ENCODE measurements at places on chromosomes 1 and 21.

GRCh38 chr1:38424677-38425076 is 378.1 kb upstream of the POU3F1 start:
- no peak for DNase-seq

GRCh38 chr1:117093870-117094621 is 27.5 kb downstream of the TRIM45 start:
- DNase-seq: no peak

DNA sequence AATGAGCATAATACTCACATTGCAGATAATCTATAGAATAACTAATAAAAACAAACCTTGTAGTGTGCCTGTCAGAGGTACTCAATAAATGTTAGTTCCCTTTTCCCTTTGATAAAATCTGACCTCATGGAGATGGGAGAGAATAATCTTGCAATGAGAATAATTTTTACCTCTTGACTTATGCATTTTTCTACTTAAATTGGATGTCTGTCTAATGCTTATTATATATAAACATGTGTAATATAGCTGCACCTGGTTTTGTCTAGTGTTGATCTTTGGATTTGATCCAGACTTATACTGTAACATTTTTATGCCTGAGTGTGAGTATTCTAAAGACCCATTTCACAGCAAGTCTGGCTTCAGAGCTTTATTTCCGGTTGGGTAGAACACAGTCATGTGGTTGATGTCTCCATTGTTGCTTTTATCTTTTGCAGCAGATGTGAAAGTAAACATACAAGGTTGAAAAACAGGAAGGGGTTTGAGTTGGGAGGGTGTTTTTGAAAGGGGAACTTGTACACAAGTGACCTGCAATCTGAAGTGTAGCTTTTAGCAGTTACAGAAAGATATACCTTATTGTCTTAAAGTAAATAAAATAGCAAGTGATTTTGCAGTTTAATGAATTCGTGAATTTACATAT is 12.4 kb downstream of the EPB41 start:
- no peak for DNase-seq

- no peak for DNase-seq
Measured at GRCh38 chr1:234869182-234870019, 259.2 kb downstream of the TOMM20 start.

- no peak for DNase-seq
Measured at GRCh38 chr1:217149791-217150190, 426.6 kb upstream of the ESRRG start.

- DNase-seq: no peak
Measured at GRCh38 chr1:20107351-20107750, 12.0 kb downstream of the PLA2G2D start.

DNA sequence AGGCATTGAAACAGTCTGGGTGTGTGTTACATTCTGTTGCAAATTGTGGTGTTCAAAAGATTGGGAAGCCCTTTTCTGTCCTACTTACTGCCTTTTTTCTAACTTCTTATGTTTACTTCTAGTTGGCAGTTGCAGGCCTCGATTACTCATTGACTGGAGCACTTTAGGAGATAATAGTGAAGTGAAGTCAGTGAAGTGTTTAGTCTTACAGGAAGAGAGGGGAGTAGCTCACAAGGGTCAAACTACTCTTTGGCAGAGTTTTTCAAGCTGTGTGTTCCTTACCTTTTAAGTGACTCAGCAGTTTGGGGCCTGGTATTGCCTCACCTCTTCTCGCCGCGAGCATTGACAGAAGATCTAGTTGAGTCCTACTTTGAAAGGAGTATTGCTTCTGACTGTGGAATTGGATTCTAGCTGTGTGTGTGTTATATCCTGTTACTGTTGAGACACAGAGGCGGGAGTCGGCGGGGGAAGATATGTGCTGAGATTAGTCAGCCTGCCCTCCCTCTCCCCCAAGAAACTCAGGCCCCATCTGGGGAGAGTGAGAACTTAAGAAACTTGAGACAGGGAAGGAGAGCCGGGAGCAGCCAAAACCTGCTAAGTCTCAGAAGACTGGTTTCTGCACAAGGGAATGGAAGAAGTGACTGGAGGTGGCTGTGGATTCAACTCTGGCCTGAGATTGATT is 19.3 kb downstream of the AHCYL1 start:
- DNase-seq: no peak

DNA sequence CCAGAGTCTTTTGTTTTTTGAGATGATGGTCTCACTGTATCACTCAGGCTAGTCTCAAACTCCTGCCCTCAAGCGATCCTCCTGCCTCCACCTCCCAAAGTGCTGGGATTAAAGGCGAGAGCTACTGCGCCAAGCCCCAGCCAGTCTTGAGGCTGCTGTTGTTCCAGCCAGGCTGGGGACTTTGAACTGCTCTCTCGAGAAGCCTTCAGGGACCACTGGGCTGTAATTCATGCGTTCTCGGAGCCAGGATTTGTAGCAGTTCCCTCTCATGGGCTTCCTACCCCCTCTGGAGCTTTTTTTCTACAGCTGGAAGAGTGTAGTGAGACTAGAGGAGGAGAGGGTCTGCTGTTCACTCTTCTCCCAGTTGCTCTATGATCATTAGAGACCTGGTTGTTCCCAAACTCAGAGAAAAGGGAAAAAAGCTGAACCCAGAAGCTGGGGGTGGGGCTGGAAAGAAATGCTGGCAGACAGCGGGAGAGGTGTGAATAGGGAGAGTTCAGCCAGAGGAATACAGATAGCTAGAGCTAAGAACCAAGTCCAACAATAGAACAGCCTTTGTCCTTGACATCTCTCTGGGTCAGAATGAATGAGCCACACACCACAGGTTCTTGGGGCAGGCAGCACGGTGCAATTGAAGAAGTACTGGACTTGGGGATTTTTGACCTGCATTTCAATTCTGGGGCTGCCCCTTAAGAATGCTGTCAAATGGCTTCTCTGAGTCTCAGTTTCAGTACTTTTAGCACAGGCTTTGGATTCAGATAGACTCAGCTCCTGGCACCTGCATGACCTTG is 13.2 kb upstream of the SLC41A1 start:
- DNase-seq: no peak

- no peak for DNase-seq
Measured at GRCh38 chr1:203239081-203239480, 9.6 kb upstream of the CHIT1 start.

DNA sequence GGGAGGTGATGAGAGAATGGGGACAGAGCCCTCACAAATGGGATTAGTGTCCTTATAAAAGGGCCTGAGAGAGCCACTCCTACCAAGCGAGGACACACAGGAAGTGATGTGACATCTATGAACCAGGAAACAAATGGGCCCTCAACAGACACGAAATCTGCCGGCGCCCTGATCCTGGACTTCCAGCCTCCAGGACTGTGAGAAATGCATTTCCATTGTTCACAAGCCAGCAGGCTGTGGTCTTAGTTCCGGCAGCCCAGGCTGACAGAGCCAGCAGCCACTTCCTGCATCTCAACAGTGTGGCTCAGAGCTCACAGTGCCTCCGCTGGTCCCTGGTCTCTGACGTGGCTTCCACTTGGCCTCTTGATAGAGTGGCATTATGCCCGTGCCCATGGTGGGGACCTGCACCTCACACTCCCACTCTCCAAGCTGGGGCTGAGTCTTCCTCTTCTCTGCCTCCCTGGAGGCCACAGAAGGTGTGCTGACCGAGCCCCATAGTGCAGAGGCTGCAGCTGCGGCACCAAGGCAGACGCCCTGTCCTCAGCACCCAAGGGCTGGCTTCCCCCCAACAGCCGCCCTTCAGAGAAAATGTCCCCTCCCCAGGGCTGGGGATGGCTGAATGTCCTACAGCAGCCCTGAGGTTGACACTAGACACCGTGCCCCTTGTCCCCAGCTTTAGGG is 44.9 kb downstream of the ACOT7 start:
- no peak for DNase-seq

- no peak for DNase-seq
Measured at GRCh38 chr1:235073968-235074522, 54.6 kb downstream of the TOMM20 start.

GRCh38 chr1:58248791-58249190 is 297.7 kb downstream of the OMA1 start:
- no peak for DNase-seq

GRCh38 chr1:5643360-5644107 is 348.7 kb downstream of the NPHP4 start:
- no peak for DNase-seq

DNA sequence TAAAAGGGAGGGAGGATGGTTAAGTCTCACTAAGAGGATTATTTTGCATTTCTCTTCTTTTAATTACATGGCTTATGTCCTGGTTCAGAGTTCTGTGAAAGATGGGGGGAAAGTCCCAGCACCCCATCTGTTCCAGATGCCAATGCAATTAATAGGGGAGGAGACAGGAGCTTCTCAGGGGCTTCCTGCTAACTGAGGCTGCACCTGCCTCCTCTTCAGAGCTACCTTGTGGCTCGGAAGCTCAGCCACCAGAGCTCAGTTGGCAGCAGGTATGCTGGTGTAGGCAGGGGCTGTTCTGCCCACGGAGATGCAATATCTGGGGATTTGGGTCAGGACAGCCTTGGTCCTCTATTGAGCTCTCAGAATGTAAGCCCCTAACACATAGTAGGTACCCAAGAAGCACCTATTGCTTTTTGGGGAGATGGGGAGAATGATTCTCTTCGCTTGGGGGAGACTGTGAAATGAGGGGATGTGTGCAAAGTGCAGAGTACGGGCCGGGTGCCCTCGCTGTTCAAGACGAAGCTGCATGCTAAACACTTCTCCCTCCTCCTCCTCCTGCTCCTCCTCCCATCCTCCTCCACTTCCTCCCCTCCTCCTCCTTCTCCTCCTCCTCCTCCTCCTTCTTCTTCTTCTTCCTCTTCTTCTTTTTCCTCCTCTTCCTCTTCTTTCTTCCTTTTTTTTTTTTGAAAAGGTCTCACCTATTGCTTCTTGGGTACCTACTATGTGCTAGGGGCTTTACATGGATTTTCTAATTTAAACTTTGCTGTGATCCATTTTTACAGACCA is 279.0 kb downstream of the PTPRU start:
- DNase-seq: no peak

DNA sequence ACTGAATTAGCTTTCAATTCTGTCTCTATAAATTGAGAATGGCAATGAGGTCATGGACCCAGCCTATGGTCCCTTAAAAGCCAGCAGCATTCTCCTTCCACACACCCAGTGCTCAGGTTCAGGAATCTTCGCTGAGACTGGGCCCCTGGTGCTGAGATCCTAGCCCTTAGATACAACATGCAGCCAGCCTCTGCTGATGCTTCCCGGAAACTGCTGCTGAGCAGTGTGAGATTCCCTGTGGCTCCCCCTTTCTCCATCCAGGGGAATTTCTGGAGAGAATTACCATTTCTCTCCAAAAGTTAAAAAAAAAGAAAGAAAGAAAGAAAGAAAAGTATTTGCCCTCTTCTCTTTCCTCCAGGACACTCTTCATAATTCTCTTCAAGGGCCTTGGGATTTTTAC is 31.7 kb upstream of the RALGPS2 start:
- no peak for DNase-seq

GRCh38 chr1:24893431-24893830 is 36.6 kb downstream of the RUNX3 start:
- DNase-seq: no peak

DNA sequence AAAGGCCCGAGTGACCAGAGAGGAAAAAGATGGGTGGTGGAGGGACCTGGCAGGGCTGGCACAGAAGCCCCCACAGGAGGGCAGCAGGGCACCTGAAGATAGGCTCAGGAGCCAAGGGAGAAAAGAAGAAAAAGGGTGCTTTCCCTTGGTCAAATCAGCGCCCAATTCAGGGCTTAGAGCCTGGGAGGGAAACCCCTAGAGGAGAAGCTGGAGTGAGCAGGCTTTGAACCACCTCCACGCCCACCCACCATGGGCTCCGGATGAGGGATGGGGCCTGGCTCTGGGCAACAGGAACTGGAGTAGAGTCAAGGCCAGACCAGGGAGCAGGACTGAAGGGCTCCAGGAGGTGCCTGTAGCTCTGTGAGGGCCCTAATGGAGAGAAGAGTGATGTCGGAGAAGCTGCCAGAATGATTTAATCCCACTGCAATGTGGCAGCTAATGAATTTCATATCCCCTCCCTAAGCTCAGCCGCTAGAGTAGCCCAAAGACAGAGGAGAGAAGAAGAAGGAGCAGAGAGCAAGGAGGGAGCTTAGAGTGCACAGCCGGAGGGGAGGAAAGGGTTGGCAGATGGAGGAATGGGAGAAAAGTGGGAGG is 12.0 kb upstream of the PRELP start:
- no peak for DNase-seq

DNA sequence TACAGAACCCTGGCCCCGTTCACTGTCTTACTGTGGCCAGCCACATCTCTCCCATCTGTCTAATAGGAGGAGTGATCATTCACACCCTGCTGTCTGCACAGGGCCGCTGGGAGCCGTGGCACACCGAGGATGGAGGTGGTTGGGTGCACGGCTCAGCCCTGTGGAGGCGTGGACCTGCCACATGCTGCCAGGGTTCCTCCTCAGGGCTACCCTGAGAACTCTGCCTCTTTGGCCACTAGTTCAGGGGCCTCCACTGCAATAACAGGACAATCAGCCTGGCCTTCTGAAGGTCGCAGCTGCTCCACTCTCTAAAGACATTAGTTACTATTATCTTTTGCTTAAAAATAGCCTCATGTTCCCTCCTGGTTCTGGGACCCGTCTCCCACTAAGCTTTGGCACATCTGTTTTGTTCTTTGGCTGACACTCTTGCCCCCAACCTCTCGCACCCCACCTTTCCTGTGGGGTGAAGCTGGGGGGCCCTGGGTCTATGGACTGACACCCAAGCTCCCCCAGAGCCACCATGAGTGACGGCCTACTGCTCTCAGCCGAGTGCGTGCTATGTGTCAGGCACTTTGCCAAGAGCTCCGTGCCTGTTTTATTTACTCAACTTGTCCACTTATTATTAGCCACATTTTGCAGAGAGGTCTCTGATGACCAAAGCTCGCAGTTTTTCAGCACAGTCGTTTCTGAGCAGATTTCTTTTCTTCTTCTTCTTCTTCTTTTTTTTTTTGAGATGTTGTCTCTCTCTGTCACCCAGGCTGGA is 66.3 kb downstream of the ARHGEF10L start:
- no peak for DNase-seq

DNA sequence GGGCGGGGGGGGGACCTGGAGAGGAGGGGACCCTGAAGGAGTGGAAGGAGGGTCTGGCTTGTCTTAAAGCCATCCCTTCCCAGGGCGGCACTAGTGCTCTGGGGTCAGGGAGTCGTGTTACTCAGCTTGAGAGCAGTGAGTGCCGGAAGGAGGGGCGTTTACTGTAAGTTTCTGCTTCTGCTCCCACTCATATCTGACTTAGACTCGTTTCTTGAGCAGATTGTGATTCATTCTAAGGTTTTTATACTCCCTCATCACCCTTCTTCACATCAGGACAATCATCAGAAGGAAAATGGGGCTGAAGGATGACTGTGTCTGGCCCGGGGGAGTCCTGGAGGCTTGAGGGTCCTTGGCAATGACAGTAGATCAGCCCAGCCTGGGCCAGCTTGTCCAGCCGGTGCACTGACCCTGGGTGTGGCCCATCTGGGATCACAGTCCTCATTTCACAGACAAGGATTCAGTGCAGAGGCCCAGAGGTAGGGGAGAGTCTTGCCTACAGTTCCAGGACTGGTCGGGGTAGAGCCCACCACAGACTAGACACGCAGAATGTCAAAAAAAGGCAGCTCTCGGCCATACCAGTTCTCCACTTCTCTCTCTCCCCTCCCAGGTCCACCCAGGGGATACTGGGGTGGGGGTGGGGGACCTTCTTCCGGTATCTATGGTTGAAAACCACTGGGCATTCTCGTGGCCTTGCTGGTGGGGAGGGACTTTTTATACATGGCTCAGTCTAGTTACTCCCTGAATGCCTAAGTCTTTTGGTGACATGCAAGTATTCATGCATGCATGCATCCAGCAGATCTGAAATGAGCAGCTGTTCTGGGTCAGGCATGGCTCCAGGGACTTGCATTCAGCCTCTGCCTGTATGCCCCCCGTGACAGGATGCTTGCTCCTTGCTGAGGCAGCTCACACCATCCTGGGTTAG is 5.1 kb downstream of the TNFRSF8 start:
- DNase-seq: no peak

- DNase-seq: no peak
Measured at GRCh38 chr1:175127565-175127964, 59.9 kb downstream of the TNN start.
